ENCODE measurements at places on chromosomes 1 and 21.
A peak's percentile ranks its signal among the peaks of the same experiment; 100 is the strongest.

DNA sequence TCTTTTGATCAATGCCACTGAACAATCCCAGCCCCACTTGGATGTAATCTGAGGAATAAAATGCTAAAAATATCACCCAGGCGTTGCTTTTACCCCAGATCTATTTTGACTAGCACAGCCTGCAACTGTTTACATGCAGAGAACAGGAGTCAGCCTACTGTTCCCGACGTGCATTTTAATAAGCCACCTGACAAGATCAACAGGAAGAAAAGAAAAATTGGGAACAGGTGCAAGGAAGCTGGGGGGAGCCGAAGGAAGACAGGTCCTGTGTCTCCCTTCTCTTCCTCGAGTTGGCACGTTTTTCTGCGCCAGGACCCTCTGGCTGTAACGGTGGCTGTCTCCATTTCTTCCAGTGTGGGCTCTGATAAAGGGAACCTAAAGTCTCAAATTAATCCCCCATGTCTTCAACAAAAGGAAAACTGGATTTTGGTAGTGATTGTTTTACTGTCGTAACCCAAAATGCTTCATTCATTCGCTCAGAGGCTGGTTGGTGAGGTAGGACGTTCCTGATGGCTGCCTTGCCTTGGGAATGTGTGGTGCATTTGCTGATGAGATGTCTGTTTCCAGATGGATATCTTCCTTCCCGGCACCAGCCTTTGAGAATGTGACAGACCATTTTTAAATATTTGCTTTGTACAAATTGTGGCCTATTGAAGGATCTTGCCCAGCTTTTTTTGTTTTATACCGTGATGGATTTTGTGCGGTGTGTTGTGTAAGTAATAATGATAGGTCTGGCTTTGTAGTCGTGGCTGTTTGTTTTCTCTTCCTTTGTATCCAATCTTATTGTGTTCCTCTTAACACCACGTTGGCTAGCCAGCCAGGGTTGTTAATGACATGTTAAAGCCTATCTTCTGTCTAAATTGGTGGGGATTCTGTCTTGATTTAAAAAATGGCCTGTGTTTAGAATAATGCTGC, 117.5 kb downstream of the C1orf21 start:
- no peak for DNase-seq

GRCh38 chr1:112263453-112263852, 132.6 kb upstream of the CTTNBP2NL start:
- DNase-seq = no peak

DNA sequence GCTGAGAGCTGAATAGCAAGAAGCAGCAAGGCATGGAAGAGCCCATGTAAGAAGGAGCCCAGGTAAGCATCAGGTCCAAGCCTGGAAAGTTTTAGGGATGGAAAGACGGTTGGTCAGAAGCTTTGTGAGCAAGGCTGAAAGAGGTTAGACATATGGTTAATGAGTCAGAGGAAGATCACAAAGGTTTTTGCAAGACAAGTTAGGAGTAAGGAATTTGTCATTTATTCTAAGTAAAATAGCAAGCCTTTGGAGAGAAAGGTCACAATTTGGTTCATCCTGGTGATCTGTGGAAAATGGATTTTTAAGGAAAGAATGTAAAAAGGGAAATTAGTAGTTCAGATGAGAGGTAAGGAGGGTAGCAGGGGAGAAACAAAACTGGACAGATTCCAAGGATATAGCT, 106.7 kb downstream of the DPYD start:
- no peak for DNase-seq

- no peak for DNase-seq
These were observed 54.6 kb downstream of the SMYD2 start for GRCh38 chr1:214335567-214335966.

GRCh38 chr1:107444302-107444701, 303.5 kb downstream of the NTNG1 start:
- DNase-seq = no peak

DNA sequence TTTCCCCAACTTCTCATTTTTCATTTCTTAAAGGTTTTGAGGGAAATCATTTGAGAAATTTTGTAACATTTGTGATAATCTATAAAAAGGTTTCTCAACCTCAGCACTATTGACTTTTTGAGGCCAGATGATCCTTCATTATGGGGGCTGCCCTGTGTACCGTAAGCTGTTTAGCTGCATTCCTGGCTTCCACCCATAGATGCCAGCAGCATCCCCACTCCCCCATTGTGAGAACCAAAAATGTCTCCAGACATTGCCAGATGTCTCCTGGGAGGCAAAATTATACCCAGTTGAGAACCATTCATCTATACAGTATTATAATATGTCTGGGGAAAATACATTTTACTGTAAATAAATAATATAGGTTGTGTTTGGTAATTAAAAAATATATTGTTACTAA, 146.0 kb downstream of the PBX1 start:
- peak; percentile 29 for DNase-seq

DNA sequence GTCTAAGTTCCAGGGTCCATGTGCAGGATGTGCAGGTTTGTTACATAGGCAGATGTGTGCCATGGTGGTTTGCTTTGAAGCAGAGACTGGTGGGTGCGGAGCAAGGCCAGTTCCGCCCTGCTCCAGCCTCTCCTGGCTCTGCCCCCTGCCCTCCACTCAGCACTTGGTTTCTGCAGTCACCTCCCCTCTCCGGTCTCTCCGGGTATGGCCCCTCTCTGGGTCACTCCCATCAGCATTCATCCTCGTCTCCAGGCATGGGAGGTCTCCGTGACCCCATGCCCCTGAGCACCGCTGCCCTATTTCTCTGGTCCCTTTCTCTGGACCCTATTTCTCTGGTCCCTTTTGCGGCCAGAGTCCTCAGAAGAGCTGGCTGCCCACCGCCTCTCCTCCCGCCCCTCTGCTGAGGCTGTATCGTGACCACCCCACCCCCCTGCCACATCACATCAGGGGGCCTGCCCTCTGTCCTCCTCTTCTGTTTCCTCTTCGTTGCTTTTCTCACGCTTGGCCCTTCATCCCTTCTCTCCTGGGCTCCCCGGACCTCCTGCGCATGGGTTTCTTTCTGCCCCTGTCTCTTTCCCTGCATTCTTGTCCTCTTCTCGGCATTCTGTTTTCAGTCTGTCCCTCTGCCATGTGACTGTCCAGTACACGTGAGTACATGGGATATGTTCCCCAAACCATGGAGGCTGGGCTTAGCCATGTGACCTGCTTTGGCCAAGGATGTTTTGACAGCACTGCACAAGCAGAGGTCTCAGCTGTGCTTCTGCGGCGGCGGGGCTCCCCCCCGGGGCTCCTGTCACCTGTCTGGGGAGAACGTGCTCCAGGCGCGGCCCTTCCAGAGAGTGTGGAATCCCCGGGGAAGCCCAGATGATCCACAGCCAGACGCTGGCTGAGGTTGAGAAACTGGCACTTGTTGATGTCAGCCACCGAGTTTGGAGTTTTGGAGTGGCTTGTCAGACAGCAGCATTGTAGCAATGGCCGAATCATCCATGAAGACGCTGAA, 54.4 kb upstream of the C1orf174 start:
- DNase-seq = no peak

- no peak for DNase-seq
These were observed 47.4 kb downstream of the SH3BGR start for GRCh38 chr21:39499156-39499555.

DNA sequence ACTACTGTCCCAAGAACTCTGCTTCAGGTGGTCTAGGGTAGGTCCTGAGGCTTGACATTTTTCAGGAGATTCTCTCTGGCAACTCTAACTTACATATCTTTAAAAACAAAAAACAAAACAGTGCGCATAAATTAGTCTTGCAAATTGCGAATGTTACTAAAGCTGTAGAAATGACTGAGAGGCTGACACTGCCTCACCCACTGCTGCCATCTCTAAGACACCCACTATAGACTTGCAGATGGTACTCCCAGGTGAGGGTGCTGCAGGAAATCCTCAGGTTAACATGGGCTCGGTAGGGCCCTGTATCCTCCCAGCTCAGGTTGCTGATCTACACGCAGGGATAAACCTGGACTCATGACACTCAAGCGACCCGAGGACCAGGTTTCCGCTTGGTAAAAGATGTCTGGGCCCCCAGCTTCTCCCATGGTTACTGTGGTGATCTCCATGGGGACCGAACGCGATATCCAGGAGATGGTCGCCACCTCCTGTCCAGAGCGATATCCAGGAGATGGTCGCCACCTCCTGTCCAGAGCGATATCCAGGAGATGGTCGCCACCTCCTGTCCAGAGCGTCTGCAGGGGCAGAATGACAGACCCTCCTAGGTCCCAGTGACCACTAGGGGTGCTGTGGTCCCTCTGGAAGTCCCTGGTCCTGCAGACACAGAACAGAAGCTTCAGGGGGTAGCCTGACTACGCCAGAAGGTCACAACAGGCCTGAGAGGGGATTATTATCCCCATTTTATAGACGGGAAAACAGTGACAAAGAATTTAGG, 16.2 kb upstream of the LY9 start:
- no peak for DNase-seq

GRCh38 chr1:14815175-14815877, 216.8 kb downstream of the KAZN start:
- DNase-seq = no peak

GRCh38 chr1:22790232-22791008, 79.8 kb downstream of the EPHB2 start:
- DNase-seq = no peak

DNA sequence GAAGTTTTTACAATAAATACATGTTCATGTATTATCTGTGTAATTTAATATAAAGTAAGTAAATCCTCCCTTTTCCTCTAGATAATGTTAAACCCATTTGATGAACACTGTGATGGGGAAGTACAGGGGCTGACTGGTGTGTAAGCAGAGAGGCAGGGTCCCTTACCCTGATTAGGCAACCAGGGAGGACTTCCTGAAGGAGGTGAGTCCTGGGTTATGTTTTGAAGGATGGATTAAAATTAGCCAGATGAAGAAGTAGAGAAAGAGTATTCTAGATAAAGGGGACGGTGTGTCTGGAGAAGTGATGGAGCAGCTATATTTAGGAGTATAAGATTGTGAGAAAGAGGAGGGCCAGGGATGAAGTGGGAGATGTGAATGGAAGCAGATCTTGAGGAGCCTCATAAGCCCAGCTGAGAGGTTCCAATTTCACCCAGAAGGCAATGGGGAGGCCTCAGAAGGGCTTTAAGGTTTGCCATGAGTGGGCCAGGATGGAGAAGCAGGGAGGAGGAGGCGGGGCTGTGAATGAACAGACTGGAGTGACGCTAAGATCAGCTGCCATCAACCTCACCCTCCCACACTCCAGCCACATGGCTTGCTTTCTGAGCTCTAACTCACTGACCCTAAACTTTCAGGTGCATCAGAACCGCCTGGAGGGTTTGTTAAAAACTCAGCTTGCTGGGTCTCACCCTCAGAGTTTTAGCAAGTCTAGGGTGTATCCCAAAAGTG, 30.9 kb upstream of the ID3 start:
- no peak for DNase-seq

DNA sequence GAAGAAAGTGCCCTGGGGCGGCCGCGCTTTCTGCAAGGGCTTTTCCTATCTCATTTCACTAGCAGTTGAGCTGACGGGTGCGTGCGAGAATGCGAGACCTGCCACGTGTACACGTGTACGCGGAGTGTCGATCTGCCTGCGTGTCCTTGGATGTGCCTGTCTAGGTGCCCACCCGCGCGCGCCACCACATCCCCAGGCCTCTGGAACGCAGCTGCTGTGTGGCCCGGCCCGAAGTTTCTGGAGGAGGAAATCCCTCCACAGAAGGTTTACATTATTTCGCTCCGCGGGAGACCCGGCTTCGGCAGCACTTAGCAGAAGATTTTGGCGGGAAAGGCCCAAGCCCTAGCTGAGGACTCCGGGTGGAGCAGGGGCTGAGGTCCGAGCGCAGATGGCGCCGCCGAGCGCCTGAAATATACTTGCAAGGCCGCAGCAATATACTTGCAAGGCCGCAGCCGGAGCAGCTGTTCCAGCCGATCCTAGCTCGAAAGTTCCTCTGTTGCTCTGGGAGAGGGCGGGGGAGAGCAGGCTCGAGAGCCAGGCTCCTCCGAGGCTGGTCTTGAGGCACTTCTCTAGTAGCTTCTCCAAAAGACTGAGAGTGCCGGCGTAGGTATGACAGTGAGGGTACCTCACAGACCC, 3.9 kb downstream of the TBX15 start:
- DNase-seq = no peak

DNA sequence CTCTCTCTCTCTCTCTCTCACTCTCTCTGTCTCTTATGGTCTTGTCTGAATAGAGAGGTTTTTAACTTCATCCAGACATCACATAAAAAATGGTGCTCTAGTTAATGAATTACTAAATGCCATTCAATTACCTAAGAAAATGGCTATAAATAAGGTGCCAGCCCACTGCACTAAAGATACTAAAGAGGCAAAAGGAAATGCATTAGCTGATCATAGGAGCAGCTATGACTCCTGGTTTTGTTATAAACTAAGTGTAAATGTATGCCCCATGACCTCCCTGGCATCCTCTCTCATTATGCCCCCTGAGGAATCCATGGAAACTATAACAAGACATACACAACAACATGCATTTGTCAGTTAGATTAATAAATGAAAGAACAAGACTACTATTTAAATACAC, 57.5 kb upstream of the PDC start:
- DNase-seq = no peak

- DNase-seq = no peak
These were observed 753 bp downstream of the C1orf210 start for GRCh38 chr1:43284546-43285110.

GRCh38 chr1:220595179-220595578, 67.2 kb downstream of the MARK1 start:
- no peak for DNase-seq

- DNase-seq = no peak
These were observed 15.4 kb downstream of the PDXK start for GRCh38 chr21:43734131-43734927.

DNA sequence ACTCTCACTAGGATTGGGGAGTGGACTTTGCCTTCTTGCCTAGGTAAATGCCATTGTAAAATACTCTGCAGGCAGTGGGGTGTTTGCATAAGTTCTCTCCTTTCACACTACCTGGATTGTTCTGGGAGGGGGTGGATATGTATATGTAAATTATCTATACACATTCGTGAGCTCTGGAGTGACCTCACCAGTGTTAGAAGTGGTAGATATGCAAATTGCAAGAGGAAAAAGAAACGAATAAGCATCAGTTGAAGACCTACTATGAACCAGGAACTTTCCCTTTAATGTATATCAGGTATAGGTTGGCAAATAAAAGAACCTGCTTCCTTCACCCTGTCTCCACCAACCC, 1.5 kb upstream of the ARHGEF11 start:
- DNase-seq = no peak

GRCh38 chr1:7255303-7256058, 470.2 kb downstream of the CAMTA1 start:
- DNase-seq = no peak

- DNase-seq = no peak
These were observed 3.8 kb downstream of the LMNA start for GRCh38 chr1:156118177-156118868.

- DNase-seq = peak; percentile 50
These were observed at the start of gene AK5 for GRCh38 chr1:77281491-77282186. Gene AK5 (plus strand): TSS chr1:77282019. CDS start chr1:77282314, 295 bp downstream.

GRCh38 chr1:84996846-84997666, at the start of gene MCOLN2:
Gene MCOLN2 (minus strand): TSS chr1:84997113. CDS start chr1:84996872, 241 bp downstream.
- DNase-seq = peak; percentile 18

GRCh38 chr1:8598783-8599182, 218.7 kb downstream of the RERE start:
- DNase-seq = peak; percentile 46
